Posterior cingulate gyrus (tissue), 11 donors: ENCODE measurements at places on chromosomes 12 and 14.

DNA sequence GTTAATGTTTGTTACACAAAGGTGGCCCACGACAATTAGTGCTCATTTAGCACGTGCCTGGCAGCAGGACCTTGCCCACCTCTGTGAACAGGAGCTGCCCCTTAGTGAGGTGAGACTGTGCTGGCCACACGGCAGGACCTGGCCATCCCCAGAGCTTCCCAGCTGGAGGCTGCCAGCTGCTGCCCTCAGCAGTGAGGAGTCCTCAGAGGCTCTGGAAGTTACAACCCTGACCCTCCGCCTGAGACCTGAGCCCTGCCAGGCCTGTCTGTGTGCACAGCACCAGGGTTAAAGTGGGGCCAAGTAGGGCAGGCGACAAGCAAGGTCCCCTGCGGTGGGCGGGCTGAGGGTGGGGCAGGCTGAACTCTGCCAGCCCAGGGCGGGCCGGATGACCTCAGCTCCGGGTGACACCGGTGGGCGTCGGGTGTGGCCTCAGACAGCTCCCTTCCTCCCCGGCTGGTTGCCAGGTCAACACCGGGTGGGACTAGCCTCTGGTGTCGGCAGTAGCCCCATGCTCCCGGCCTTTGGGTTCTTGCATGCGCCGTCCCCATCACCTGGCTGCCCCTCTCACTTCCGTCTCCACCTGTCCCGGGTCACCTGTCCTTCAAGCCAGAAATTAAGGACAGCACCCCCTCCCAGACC, 9.2 kb upstream of the LBHD2 start:
- no peak for DNase-seq

- DNase-seq = no peak
Measured at GRCh38 chr14:51082349-51082748, 12.6 kb downstream of the TRIM9 start.

- peak; percentile 67 for DNase-seq
Measured at GRCh38 chr12:131903270-131904255, 9.1 kb downstream of the ULK1 start.

DNA sequence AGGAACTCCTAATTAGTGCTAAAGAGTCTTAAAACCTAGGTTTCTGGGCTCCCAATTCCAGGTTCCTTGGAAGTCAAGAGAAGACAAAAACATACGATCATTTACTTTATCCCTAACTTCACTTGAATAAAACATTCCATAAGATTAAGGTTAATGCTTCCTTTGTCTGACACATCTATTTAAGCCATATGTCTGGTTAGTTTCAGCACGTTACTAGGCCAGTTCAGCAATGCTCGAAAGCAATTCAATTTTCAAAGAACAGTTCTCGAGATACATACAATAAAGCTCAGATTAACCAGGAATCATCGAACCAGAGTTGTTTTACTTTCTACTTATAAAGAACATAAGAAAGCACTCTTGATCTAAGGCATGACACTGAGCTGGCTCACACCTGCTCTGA, 68.0 kb upstream of the POC1B start:
- no peak for DNase-seq

DNA sequence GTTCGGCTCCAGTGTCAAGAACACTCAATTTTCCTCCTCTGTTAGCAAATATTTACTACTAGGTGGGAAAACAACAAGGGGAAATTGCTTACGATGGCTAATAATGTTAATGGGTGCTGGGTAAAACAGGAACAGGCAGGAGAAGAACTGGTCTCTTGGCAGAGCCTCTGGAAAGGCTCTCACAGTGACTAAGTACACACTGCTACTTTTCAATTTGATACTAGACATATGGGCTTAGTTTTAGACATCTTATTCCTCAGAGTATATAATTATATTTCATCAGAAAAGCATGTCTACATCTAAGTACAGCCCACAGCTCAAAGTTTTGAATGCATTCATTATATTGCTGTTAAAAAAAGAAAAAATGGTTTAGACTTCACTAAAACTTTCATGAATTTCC, 65.4 kb upstream of the SAV1 start:
- DNase-seq = no peak

GRCh38 chr14:69945912-69946311, 66.7 kb downstream of the SMOC1 start:
- DNase-seq = no peak

DNA sequence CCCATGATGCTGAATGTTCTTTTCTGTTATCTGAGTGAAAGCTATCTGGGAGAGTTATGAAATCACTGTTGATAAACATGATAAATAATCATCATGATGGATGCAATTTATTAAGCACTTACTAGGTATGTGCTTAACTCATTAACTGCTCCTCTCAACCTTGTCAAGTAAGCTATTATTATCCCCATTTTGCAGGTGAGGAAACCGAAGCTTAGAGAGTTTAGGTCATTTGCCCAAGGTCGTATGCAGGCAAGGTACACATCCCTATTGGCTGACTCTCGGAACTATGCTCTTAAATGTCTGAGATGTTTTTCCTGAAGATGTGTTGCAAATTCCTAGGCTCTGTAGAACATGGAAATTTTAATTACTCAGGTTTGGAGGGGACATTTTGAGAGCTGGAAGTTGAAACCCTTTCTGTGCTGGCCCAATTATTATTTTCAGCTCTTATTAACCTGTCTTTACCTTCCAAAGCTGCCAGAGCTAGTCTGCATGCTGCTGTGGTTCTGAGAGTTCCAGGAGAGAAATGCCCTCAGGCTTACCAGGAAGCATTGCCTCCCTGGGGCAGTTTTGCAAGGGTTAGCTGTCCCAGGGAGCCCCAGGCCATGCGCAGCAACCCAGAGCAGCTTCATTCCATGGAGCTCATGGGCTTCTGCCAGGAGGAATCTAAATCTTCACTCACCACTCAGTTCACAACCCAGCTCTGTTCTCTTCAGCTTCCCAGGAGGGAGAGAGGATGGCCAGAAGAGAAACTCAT, 55.6 kb upstream of the OAS1 start:
- DNase-seq = no peak

- DNase-seq = no peak
Measured at GRCh38 chr14:105471297-105471821, 3.3 kb upstream of the CRIP2 start.

- no peak for DNase-seq
Measured at GRCh38 chr14:103105580-103106150, 11.1 kb downstream of the EXOC3L4 start.
